ENCODE measurements at places on chromosomes 2 and 18.

GRCh38 chr2:96152304-96153161 lies 7.3 kb upstream of the DUSP2 start:
- DNase-seq, result no peak

- DNase-seq, result no peak
Observed at GRCh38 chr2:197500503-197501131, 438 bp downstream of the HSPE1 start.

DNA sequence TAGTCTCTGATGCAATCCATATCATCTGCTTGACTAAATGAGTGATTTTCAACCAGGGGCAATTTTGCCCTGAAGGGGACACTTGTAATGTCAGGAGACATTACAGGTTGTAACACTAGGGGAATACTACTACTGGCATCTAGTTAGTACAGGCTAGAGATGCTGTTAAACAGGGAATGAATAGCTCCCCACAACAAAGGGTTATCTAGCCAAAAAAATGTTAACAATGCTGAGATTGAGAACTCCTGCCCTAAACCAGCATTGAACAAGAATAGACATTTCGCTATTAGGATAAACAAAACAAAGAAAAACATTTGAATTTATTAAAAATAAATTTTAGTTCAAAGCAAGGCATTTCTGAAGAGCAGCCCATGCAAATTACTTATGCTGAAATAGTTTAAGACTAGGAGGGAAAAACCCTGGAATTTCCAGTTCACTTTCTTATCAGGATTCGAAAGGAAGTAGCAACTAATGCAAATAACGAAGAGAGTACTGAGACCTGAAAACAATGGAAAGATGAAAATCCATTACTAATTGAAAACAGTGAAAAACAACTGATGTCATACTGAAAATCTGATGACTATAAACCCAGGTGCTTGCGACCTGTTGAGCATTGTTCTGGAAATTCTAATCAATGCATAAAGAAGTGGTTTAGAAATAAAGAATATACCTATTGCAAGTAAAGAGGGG lies 53.1 kb downstream of the CAB39 start:
- no peak for DNase-seq

DNA sequence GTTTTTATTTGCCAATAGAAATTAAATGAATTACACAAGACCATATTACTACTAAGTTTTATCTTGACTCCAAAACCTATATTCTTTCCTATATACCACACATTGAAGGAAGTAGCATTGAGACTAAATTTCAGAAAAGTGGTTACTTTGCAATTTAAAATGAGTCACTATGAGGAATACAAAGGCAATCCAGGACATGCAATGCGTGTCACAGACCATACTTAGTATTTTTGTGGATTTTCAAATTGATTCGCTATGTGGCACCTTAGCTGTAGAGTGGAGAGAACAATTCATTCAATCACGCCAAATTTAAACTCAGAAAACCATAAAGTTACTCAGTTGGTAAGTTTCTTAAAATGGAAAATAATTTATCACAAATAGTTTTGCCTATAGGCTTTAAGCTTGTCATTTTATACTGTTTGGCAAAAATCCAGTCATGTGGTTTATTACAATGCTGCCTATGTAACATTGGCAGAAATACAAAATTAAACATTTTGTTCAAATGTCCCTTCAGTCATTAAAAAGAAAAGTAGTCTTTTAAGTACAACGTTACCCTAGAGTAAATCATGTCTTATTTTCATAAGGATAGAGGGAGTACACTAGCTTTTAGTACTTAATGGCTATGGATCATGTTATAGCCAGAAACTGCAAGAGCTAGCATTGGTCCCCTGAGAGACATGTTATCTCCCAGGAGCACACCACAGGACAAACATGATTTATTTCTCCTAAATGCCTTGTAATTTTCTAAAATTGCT lies 222.8 kb upstream of the CDH7 start:
- DNase-seq, result no peak

DNA sequence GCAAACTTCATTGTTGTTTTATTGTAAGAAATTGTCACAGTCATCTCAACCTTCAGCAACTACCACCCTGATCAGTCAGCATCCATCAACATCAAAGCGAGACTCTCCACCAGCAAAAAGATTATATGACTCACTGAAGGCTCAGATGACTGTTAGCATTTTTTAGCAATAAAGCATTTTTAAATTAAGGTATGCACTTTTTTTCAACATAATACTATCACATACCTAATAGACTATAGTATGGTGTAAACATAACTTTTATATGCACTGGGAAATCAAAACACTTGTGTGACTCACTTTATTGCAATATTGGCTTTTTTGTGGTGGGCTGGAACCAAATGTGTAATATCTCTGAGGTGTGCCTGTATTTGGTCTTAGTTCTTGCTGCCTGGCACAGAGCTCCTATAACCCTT lies 15.6 kb downstream of the SCN1A start:
- no peak for DNase-seq

DNA sequence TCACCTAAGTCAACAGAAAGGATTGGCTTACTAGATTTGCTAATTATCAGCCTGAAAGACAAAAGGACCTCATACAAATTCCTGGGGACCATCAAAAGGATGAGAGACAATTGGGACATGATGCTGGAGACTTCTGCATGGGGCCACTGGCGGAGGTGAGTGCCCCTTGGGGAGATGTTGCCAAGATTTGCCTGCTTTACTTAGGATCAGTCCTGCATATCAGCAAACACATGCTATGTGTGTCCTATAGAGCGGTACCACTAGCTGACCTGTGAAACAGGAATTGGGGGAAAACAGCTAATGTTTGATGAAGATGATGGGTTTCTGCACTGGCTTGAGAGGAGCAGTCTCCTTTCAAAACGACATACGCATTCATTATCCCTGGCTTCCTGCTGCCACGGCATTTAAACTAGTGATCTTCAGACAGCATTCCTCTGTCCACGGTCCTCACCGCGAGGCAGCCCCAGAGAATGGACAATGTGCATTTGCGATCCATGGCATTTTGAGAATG lies 104.2 kb downstream of the TGIF1 start:
- DNase-seq, result no peak

GRCh38 chr2:85266146-85267041 lies 61.4 kb downstream of the TGOLN2 start:
- DNase-seq, result peak; percentile 43

All from activated T-helper 2 cell treated with anti-CD3 and anti-CD28 coated beads, Interferon-gamma antibody, Interleukin-2, Interleukin-4, amounts not matched to agents 10 μg/mL and 5 μg/mL and 100 μg/mL, durations not matched to agents 14 hours and 24 hours and 36 hours (primary cell).